Kidney epithelial cell (primary cell): ENCODE measurements at places on chromosomes 7 and 10. TPM values are rescaled to one million over a fixed set of nuclear protein-coding genes. Genes with fewer than 3 reads are reported as not detected.

- DNase-seq: no peak
These were observed 4.7 kb upstream of the MUC12 start for GRCh38 chr7:100964630-100965029.

DNA sequence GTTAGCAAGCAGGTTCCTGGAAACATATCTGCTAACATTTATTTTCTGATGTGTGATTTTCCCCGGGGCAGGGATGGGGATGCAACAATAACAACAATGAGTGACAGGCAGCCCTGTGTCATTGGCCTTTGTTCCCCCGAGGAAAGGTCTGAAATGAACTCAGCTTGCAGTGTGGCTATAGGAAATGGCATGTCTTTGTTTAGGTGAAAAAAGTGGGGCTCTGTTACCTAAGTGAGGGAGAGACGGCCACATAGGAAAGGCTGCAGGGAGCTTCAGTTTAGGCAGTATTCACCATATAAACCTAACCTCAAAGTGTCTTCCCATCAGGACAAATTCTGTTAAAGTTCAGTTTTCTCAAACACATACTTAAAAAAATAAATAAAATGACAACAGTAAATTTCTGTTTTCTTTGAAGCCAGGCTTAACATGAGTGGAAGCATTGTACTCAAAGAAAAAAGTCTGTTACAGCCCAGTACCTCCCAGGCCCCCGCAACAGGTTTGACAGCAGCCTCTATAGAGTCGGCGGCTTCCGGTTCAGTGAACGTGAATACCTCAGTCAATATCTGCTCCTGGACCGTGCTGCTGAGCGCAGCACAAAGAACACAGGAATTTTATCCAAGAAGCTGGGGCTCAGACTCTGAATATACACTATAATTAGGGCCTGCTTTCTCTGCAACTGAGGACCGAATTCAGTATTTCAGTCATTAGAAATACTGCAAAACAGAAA lies 168.3 kb downstream of the GLI3 start:
- DNase-seq: no peak

GRCh38 chr10:92778091-92778490 lies 70.2 kb upstream of the EXOC6 start:
- DNase-seq: no peak

The TMEM106B gene
- total RNA-seq: 128 and 146 TPM in 2 replicates
